ENCODE measurements at places on chromosomes 12 and 14.

DNA sequence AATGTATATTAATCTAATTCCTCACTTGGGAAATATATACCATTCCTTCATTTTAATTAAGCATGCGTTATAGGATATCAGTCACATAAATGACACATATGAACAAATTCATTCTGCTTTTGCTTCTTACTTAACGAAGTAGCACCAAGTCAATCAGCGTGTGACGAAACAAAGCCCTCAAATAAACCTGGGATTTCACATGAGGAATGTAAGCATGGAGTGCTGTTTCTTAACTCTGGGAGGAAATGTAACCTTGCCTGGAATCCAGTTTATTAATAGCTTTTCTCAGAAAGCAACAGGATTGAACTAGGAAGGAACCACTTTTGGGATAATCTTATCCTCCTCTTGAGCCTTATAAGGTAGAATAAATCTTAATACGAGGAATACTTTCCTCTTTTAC is 72.0 kb downstream of the NIN start:
- no peak for DNase-seq

- no peak for DNase-seq
These were observed 853 bp downstream of the TTC9 start for GRCh38 chr14:70642303-70643235.

- peak; percentile 79 for DNase-seq
These were observed 789.6 kb downstream of the NRXN3 start for GRCh38 chr14:78959674-78960264.

DNA sequence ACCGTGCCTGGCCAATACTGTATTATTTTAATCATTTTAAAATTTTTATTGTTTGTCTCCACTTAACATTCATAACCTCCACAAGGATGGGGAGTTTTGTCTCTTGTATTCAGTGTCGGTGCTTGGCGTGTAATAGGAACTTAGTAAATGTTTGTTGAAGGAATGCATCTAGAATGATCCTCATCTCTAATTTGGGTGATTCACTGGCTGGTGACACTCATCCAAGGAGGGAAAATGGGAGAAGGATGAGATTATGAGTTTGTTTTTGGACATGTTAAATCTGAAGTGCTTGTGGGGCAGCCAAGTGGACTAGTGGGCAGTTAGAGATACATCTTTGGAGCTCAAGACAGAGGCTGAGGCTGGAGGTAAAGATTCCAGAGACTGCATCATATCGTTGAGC is 5.1 kb downstream of the KLC1 start:
- DNase-seq = no peak

DNA sequence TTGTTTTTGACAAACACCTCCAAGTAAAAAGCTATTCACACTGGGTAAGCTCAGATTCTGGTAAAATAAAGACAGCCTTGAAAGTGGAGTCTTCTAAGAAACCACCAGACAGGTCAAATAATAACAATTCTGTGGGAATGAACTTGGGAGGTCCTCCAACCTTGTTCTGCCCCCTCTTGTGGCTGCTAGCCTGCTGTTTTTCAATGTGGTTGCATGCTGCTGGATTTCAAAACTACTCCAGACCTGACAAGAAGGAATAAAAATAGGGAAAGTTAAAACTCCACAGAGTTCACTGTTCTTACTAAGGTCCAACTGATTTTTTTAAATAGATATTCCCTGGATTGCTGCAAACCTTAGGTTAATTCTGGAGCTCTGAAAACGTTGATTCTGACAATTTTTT is 32.2 kb upstream of the RIN3 start:
- peak; percentile 82 for DNase-seq

DNA sequence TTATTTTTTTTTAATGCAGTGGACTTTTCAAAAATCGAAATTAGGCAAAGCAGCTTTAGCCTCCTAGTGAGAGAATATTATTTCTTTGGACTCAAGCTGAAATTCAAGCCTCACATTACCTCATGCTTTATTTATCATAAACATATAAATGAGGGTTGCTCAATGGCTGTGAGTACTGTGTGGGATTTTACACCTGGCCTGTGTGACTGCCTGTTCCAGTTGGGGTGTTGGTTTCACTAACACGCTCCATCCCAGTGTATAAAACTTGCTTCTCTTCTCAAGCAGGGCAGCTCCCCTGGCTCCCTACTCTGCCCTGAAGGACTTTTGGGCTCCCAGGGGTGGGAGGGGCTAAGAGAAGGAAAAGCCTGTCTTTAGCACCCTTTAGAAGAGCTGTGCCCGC is 15.0 kb downstream of the ANKLE2 start:
- no peak for DNase-seq

DNA sequence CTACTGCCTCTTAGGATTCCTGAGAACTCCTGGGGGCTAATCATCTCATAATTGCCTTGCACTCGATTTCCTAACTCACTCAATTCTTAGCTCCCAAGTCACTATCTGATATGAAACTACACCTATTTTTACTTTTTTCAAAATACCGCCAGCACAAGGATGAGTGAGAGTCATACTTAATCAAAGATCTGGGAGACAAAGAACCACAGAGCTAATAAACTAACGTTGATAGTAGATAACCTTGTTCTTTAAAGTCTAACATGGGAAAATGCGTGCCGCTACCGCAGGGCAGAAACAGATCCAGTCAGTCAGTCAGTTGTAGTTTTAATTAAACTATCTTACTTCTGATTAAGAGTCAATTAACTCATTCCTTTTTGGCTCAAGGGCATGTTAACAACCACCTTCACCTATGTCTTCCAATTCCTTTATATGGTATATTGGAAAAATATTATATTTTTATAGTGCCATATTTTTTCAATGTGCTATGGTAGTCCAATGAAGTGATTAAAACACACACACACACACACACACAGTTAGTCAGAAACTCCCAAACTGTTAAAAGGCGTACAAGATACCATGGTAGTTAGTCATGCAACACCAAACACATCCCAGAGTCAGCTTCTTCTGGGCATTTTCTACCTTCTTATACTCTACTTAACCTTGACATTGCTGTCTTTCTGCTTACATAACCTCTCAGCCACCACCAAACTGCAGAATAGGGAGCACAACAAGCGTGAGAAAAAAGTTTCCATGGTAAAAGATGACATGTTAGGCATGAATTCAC is 114.0 kb downstream of the KLHL28 start:
- DNase-seq = peak; percentile 17

Data from astrocyte of the spinal cord (primary cell).